Esophagus squamous epithelium (tissue), 5 donors: ENCODE measurements at places on chromosomes 1 and 21. TPM values are rescaled to one million over a fixed set of nuclear protein-coding genes. Genes with fewer than 3 reads are reported as not detected.

- no peak for DNase-seq
These were observed 2.8 kb downstream of the TAL1 start for GRCh38 chr1:47229031-47229885.

The NOS1AP gene
- 2.5 TPM for total RNA-seq

DNA sequence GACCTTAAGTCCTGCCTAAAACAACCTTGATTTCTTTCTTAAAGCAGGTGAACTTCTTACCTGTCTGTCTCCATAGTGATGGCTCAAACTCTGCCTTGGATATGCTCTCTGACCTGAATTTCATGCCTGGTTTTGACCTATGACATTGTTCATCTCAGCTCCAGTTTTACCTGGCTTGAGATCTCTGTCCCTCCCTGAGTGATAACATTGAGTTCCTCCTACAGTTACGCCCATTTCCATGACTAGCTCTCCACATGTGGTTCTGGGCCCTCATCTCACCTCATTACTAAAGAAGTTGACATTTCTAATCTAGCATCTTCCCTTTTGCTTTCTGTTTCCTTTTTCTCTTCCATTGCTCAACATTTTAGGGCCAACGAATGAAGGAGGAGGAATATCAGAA, 233.1 kb downstream of the HHIPL2 start:
- DNase-seq: no peak

- no peak for DNase-seq
These were observed 16.7 kb downstream of the MACF1 start for GRCh38 chr1:39220891-39221870.

DNA sequence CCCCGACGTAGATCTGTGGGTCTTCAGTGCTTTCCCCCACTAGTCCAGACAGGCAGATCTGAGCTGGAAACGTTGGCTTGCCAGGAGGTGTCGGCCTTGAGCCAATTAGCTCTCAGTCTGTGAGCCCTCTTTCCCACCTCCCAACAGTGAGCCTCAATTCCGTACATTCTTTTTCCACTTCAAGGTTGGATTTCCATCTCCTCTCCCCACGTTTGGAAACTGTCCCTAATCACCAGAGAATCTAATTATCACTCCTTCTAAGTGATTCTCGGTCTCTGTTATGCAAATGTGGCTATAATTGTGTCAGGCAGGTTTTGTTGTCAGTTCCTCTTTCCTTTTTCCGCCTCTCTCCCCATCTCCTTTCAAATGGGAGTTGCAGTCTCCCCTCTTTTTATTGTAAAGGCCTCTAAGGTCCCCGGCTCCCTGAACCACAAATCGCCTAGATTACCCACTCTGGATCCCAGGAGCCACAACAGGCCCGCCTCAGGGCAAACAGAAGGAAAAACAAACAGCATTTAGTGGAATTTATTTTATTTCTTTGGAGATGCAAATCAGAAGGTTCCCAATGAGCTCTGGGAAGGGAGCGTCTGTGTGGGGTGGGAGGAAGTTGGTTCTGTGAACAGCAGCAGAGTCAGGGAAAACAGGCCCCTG, 29.4 kb upstream of the LRRN2 start:
- DNase-seq: no peak

- no peak for DNase-seq
These were observed 5.2 kb downstream of the SUSD4 start for GRCh38 chr1:223358826-223359225.

The ACAP3 gene
- total RNA-seq: 58.3 TPM

DNA sequence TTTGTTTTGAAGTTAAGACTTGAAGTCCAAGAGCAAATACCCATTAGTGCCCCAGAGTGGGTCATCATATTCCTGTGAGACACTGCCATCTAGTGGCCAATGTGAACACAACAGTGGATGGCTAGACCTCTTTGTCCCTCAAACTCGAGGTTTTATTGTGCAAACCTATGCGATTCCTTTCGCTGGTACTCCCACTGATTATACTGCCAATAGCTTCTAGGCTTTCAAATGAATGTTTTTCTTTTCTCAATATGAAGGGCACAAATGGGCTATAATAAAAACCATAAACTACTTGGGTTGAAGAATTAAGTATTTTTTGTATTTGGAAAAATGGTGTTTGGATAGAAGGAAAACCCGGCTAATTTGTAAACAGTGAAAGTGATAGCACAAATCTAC, 100.4 kb upstream of the ZNF281 start:
- no peak for DNase-seq

GRCh38 chr1:173224949-173225348, 17.8 kb upstream of the TNFSF4 start:
- DNase-seq: no peak

- DNase-seq: no peak
These were observed 18.6 kb upstream of the RGS8 start for GRCh38 chr1:182702826-182703524.

DNA sequence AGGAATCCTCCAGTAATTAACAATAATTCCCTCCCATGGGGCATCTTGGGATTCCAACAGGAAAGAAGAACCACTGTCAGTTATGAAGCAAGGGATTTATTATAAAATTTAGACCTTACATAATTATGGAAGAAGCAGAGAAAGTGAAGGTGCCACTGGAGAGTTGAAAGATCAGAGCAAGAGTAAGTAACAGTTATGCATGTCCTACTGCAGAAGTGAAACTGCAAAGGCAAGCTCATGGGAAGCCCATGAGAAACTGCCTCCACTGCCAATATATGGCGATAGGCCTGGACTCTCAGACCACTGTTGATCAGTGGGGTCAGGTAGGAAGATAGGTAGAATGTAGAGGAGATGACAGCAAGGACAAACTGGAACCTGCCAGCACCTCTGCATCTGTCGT, 123.6 kb upstream of the ZNF648 start:
- no peak for DNase-seq

GRCh38 chr1:27661412-27662075, 10.4 kb downstream of the IFI6 start:
- no peak for DNase-seq

DNA sequence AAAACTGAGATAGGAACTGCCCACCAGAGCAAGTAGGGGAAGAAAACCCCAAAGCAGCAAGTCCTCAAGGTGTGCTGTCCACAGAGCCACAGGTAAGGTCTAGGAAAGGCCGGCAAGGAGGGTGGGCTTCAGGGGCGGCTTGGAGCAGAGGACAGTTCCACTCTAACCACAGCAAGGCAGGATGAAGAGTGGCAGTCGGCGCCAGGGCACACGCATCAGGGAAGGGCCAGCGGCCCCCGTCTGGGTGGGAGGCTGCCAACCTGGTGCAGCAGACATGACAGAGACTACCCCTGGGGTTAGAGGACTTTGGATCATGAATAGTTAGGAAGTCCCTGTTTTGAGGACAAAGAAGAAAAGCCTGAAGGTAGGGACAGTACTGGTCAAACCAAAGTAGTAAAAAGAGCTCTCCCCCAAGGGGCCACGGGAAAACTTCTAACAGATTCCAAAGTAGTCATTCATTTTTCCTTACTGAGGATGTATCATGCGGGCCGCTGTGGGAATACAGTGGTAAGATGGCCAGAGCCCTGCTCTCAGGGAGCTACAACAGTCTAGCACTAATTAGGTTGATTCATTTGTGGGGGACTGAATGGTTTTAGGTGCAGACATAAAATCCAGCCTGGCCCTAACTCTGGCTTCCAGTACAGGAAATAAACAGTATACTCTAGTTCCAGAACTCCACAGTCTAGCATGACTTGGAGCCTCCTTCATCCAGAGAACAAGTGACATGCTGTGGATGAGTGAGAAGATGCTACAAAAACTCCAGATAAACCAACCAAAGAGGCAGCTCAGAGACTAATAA, 3.5 kb upstream of the RAP1GAP start:
- no peak for DNase-seq

DNA sequence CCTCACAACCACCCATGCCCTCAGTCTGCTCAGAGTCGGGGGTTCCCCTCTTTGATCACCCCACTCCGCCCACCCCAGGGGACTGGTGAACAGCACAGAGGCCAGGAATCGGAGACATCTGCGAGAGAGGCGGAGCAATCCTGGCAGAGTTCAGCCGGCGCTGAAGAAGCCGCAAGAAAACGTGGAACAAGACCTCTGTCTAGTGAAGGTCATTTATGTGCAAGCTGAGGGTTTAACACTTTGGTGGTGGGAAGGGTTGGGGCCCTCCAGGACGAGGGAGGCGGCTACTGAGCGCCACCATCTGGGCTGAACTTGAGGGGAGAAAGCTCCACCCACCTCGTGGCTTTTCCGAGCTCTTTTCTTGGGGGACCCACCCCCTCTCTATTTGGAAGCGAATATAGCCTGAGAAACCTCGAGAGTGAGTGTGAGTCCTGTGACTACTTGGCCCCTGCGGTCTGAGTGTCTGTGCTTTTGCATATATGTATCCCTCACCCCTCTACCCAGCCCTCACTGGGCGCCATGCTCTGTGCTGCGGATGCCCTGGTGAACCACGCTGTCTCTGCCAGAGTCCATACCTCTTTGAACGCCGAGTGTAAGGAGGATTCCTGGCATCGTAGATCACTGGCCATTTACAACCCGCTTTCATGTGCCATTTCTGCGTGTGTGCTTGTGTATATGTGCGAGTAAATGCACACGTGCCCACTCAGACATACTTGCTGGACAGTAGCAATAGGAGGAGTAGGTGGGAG, 1.2 kb upstream of the EPHA10 start:
- no peak for DNase-seq
